ENCODE measurements at places on chromosomes 6 and 20. TPM values are rescaled to one million over a fixed set of nuclear protein-coding genes. Genes with fewer than 3 reads are reported as not detected.

DNA sequence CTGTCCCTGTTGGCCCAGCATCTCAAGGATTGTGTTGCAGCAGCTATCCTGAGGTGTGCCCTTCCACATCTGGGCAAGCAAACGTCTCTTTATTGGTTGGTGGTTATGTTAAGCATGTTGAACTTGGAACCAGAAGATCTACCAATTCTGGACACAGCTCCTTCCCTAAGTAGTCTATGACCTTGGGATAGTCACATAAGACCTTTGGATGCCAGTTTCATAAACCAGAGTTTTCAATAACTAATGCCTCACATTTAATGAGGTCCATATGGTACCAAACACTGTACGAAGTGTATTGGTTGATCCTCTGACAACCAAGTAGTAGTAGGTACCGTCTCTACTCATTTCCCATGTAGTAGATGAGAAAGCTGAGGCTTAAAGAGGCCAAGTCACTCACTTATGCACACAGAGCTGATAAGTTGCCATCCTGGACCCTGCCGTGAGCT, 3.7 kb downstream of the CYP24A1 start:
- no peak for DNase-seq

UST gene
- total RNA-seq = 4.2 TPM

DNA sequence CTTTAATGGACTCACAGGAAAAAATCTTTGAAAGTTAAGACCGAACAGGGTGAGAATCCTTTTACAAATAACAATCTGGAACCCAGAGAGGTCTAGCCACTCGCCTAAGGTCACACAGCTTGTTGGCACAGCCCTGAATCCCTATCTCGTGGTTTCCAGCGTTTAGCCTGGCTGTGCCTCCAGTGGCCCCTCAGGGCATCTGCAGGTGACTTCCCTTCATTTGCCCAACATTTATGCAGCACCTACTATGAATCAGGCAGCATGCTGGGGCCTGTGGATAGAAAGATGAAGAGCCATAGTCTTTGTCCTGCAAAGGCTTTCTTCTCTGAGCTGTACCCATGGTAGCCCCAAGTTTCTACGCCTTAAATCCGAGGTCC, 2.6 kb upstream of the NR2E1 start:
- DNase-seq = no peak

BNIP5 gene
- total RNA-seq = not detected

ZC3H12D gene
- not detected for total RNA-seq

- no peak for DNase-seq
Observed at GRCh38 chr6:128525406-128525805, 5.0 kb upstream of the PTPRK start.

DNA sequence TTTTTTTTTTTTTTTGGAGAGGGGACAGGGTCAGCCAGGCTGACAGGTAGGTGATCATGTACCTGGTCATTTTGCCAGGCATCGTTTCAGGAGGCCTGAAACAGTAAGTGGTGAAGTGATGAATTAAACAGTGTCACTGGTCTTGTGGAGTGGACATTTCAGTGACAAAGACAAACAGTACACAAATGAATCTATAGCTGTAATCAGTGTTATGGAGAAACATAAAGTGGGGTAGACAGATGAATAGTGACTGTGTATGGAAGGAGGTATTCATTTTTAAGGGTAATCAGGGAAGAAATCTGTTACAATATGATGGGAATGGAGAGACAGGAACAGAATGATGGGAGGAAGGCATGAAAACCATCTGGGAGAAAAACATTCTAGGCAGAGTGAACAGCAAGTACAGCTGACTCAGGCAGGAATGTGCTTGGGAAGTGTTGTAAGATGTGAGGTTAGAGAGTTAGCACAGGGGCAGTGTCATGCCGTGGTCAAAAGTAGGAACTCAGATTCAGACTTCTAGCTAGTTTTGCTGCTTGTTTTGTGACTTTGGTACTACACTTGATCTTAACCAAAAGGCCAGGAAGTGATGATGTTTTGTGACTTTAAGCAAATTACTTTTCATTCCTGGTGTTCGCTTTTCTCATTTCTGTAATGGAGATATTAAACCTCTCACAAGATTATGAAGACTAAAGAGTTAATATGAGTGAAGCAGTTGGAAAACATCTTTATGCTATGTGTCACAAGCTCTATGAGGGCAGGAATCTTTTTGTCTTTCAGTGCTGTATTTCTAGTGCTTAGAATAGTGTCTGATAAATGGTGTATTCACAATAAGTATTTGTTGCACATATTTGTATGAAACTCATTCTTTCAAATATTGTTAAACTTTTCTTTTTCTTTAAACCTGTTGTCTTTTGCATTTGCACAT, 43.4 kb downstream of the QKI start:
- DNase-seq = no peak

DNA sequence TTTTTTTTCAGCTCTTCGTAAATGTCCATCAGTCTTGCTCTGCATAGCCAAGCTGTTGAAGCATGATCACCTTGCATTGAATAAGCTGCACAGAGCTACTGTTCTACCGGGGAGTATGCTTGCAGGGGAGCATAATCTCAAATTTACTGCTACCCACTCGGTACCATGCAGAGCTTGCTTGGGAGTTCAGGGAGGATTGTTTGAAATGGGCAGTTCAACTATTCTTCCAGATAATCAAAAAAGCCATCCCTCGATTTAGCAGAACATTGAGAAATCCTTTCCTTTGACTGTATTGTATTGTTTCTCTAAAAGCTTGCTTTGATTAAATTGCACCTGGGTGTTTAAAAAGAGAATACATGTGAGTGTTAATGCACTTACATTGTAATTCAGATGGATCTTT, 332.6 kb downstream of the UTRN start:
- DNase-seq = no peak

- no peak for DNase-seq
Observed at GRCh38 chr20:59027741-59028320, 4.3 kb downstream of the ATP5F1E start.

ABHD16B gene
- total RNA-seq = not detected

- no peak for DNase-seq
Observed at GRCh38 chr6:29685718-29686326, 4.9 kb upstream of the ZFP57 start.

DNA sequence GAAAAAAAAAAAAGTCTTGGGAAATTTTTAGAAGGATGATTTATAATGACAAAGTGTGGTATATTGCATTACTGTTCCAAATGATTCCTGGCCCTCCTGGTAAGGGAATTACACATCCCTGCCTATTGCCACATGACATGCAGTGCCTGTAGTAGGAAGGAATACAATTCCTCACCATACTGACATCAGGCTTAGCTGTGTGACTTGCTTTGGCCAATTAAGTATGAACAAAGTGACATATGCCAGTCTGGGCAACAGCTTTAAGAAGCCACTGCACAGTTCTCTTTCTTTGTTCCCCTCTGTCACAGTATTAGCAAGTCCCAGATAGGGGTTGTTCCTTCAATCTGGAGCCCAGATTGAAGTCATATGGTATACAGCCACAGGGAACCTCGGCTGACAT, 100.5 kb downstream of the KIF13A start:
- DNase-seq = no peak

DNA sequence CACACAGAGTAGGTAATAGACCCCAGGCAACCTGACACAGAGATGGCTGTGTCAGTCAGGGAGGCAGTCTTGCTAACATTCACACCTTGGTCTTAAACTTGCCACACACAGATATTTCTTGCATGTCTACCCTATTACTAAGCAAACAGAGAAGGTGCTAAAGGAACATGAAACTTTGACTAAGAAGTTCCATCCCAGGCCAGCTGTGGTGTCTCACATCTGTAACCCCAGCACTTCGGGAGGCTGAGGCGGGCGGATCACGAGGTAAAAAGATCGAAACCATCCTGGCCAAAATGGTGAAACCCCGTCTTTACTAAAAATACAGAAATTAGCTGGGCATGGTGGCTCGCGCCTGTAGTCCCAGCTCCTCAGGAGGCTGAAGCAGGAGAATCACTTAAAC, 222.4 kb upstream of the JARID2 start:
- no peak for DNase-seq

GRCh38 chr6:56374841-56375369, 127.5 kb upstream of the COL21A1 start:
- no peak for DNase-seq

GRCh38 chr6:100461278-100461916, 3.3 kb downstream of the SIM1 start:
- DNase-seq = no peak

DNA sequence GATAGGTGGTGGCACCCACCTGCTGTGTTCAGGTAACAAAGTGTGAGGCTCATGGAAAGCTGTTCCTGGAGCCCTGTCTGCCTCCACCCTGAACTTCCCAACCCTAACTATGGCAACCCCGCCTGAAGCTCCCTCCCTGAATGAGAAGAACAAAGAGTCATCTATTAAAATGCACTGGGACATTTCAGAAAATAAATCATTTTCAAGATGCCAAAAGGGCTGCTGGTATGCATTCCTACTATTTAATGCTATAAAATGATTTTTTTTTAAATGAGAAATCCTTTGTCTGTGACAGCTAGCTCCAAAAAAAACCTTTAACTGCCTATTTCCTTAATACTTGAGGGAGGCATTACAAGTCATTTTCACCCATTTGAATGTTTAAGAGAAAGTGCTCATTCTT, 84.3 kb upstream of the MRPS10 start:
- no peak for DNase-seq

- no peak for DNase-seq
Observed at GRCh38 chr20:57143173-57143572, 123.3 kb downstream of the BMP7 start.

DNA sequence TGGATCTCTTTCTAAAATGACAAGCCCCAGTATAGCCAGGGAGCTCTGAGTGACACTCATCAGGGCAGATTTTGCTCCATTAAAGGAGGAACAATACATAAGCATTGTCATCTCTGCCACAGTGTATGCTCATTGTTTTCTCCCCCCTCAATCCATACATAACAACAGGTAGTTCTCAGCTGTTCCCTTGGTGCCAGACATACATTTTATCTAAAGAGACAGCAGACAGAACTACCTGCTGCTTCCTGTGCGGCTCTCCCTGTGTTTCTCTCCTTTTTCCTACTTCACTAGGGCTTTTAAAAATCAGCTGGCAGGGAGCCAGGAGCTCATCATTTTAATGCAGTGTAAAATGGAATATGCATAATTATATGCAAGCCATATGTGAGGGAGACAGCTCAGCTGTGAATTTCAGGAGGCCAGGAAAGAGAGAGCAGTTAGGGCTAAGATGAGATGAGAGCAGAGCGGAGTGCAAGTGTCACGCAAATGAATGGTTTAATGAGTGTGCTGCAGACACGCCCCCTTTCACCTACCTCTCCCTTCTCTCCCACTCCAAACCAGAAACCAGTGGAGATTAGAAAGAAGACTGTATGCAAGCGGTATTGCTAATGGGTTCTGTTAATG, 96.0 kb downstream of the SOBP start:
- DNase-seq = no peak

SLC22A16 gene
- total RNA-seq = not detected

ADGRB3 gene
- not detected for total RNA-seq

DNA sequence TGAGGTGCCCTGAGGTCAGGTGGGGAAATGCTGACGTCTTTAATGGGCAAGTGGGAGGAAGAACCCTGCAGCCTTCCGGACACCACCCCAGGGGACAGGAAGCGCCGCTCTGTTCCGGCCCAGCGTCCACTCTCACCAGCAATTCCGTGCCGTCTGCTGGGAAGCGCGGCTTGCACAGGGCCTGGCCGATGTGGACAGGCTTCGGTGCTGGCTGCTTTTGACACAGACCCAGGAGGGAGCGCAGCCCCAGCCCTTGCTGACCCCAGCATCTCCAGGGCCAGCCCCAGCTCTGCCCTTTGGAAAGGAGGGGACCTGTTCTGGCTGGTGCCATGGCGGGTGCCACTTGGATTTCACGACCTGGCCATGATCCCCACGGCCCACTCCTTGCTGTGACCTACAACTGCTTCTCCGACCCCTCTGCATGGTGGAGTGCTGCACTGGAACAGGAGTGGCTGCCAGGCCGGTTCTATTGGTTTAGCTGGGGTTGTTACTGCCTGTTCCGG, 123.2 kb downstream of the DLL1 start:
- DNase-seq = no peak

DNA sequence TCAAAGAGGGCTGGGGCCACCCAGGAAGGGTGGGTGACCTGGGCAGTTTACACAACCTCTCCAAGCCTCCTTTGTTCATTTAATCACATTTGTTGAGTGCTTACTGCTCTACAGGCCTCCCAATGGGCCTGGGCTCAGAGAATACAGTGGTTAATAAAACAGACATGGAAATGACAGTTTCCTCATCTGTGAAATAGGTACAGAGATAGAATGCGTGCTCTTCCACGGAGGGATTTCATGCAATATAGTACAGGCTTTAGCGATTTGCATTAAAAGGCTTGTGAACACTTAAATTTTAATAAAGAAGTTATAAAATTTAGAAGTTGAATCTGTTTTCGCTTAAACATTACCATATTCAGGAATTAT, 802 bp upstream of the FERMT1 start:
- no peak for DNase-seq

DNA sequence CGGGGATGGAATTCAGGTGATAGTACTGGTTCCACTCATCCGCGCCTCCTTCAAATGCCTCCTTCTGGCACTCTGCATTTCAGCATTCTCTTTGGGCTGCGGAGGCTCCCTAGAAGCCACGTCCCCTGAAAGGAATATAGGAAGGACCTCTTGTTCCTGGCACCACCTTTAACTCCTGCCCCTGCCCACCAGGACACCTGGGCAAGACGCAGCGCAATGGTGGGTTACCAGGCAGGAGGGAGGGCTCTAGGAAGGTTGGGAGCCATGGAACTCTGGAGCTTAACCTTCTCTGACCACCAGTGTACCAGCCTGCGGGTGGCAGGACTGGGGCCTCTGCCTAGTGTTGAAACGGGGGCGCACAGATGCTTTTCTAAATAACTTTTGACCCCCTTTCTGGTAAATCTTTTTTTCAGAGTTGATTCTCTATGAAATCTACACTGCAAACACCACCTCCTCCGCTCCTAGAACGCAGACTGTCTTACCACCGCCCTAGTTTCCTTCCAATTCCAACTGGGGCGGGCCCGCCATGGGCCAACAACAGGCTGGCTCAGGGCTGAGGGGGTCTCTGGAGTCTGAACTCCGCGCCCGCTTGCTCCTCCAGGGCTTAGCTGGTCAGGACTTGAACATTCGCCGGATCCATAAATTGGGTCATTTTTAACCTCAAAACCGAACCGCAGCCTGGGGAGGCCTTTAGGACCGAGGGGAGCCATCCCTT, 871 bp upstream of the SYNDIG1 start:
- DNase-seq = no peak

DNA sequence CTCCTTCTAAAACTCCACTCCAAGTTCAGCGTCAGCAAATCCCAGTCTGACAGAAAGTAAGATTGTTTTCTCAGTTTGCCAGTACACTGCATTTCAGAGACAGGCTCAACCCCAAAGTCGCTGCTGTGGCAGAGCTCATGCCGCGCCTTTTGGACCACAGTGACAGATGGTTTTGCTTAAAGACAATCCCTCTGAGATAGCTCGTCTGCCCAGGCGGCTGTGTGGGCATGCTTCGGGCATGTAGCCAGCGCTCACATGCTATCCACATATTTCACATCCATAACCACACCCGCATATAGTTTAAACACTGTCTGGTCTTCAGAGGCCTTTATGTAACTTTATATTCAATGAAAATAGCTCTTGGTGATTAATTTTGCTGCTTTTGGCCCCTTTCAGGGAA, 14.7 kb upstream of the PXDC1 start:
- DNase-seq = no peak

ACTL10 gene
- 1.0 TPM for total RNA-seq

GRCh38 chr20:49951151-49951550, 15.0 kb downstream of the RNF114 start:
- no peak for DNase-seq

- no peak for DNase-seq
Observed at GRCh38 chr20:38559764-38560163, 21.2 kb upstream of the ADIG start.
